ENCODE measurements at places on chromosomes 2 and 18.

- DNase-seq = no peak
Observed at GRCh38 chr2:193837111-193837738, 1642.5 kb upstream of the TMEFF2 start.

DNA sequence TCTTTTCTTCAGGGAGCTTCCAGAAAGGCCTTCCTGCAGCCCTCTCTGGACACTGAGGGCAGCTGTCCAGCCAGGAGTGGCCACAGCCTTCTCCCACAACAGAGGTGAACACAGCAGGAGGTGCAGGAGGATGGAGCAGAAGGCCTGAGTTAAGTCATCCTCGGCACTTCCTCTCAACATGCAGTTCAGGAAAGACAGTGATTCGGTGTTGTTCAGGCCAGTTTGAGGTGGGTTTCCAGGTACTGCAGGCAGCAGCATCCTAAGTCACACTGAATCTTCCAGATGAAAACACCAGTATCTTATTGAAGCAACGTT, 225.3 kb upstream of the PXDN start:
- DNase-seq = no peak

DNA sequence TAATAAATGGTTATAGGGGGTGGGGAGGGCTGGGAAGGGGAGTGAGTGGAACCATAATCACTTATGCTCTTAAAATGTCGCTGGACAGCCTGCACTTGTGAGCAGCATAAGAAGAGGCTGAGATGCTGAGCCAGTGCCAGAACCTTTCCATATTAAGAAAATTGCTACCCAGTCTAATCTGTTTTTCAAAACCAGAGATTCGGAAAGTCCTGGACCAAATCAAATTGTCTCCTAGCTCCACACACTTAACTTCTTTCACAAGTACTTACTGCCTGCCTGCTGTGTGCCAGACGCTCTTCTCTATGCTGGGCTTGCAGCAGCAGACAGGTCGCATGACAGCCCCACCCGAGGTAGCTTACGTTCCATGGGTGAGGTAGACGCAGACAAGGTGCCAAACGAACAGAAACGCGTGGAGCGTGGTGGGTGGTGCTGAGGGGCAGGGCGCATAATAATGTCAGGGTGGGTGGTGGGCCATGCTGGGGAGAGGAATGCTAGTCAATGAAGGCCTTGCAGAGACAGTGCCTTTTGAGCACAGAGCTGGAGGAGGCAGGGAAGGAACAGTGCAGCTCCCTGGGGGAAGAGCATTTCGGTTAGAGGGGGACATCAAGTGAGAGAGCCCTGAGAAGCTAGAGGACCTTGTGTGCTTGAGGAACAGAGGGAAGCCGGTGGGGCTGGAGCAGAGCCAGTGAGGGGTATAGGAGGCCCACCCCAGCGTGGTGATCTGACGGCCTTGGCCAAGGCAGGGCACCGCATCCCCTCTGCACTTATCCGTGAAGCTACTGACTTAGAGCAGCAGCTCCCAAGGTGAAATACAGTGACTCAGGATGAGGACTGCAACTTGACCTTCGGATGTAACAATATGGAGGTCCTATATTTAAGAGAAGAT, 123.5 kb upstream of the DAPL1 start:
- DNase-seq = no peak

GRCh38 chr18:56196495-56197225, 441.7 kb downstream of the TXNL1 start:
- no peak for DNase-seq

GRCh38 chr2:217868911-217869334, 133.9 kb downstream of the TNS1 start:
- DNase-seq = no peak

- DNase-seq = no peak
Observed at GRCh38 chr2:132426033-132426432, 9.4 kb downstream of the GPR39 start.

- DNase-seq = no peak
Observed at GRCh38 chr2:134348239-134348638, 94.4 kb downstream of the MGAT5 start.

GRCh38 chr2:19138264-19138825, 220.1 kb downstream of the OSR1 start:
- no peak for DNase-seq

DNA sequence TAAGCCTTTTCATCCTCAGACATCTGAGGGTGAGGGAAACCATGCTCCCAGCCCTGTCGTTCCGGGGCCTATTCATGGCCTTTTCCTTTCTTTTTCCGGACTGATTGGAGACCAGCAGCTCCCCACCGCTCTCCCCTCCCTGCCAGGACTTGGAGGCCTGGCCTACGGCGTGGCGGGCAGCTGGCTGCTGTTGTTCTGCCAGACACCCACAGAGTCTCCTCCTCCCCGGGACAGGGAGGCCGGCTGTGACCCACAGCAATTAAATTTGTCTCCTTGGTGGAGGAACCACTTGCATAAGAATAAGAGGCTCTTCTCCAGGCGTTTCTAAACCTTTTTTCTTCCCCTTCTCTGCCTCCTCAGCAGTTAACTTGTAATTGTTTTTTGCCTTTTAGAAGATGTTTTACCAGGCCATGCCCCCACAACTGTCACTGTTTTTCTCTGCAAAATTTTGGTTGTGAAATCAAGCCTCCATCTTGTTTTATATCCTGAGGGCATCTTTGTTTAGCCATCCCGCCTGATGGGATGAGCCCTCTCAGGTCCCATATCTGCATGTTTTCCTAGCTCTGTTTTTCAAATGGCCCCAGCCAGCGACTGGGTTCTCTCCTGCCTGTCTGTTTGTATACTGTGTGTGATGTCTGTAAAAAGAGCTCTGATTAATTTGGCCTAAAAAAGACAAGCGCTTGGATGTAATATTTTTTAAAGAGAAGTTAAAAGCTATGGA, 1060.0 kb upstream of the DDX18 start:
- DNase-seq = no peak

DNA sequence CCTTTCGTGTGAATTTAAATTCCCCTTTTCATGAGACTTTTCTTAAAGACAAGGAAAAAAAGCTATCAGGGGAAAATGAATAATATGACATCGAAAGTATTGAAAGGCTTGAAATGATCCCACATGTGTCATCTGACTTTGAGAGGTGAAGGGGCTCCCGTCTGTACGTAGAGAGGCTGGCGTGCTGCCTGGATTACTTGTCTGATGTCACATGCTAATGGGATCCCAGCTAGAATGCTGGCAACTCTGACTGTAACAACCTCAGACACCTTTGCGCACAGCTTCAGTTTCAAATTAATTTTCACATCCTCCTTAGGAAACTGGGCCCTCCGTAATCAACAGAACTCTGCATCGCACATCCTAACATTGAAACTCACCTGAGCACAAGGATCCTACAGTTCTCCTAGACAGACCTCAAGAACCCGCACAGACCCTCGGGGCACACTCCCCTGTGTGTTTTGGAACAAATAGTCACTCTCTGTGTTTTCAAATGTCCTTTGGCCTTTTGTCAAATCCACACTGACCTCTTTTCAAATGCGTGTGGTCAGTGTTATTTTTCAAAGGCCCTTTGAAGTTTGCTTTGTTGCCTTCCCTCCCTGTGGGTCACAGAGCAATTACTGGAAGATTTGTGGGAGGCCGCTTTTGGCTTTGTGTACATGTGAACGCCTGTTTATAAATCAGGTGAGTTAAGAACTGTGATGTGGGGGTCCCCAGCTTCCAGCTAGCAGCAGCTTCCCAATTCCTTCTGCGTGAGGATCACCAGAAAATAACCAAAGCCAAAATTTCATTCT, 65.9 kb downstream of the IL1R2 start:
- DNase-seq = no peak

DNA sequence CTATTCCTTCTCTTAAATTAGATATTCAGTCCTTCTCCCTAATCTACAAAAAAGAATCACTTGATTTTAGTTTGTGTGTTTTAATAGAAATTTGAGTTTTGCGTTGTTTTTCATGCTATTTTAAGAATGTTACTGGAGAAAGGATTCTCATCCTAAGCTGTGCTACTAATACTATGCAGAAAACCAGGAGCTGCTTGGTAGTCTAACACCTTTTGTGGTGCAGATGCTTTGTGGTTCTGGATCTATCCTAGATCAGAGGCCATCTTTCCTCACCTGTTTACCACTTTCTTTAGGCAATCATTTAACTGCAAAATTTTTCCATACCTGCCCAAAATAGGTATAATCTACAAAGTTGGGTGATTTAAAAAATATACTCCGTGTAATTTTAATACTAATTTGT, 823.6 kb downstream of the CPS1 start:
- no peak for DNase-seq

GRCh38 chr2:172048508-172049503, 36.5 kb upstream of the DLX1 start:
- no peak for DNase-seq

DNA sequence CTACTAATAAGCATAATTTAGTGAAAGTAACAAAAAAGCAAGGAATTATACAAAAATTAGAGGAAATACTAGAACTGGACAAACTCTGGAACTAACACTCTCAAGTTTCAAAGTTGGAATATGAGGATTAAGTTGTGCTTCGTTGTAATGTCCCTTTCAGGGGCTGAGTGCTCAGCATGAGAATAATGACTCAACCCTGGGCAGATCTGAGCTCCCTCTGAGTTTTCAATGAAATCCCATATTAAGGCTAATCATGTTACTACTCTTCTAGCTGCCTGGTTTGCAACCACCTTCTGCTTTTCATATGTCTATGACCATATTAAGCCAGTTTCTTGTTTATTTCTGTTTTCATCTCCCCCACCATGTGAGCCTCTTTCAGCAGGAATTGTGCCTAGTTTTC, 274.9 kb upstream of the LRRTM4 start:
- DNase-seq = no peak

DNA sequence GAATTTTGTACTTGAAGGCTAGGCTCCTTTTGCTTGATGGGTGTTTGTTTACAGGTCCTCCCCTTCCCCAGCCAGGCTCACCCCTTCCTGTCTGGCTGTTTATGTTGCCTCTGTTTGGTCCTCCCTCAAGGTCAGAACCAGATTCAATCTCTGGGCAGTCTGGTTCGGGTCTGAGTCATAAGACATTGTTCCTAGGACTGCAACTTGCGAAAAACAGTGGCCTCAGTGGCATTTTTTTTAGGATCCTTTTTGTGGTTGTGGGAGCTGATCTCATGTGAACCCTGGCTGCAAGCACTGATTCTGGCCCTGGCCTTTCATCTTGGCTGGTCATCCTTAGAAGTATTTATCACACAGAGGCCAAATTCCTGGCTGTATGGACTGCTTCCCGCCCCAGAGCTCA, 370.4 kb downstream of the CLIP4 start:
- no peak for DNase-seq

DNA sequence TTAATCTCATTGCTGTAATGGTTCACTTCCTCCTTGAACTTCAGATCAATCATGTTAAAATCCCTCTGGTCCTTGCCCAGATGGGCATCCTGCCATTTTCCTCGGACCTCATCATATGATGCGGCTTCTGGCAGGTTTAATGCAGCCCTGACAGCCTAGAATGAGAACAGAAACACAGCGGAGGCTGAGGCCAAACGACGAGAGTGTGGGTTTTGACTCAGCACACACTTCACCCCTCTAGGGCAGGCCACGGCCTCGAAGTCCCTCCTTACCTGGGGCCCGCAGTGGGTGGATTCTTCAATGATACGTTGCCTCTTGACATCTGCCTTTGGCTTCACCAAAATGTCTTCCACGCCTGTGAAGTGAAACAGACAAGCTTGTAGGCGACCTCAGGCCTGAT, 56.8 kb downstream of the POLR1A start:
- DNase-seq = no peak

- no peak for DNase-seq
Observed at GRCh38 chr18:10241579-10241978, 212.9 kb upstream of the APCDD1 start.

- DNase-seq = no peak
Observed at GRCh38 chr2:50611351-50611871, 420.5 kb downstream of the NRXN1 start.

DNA sequence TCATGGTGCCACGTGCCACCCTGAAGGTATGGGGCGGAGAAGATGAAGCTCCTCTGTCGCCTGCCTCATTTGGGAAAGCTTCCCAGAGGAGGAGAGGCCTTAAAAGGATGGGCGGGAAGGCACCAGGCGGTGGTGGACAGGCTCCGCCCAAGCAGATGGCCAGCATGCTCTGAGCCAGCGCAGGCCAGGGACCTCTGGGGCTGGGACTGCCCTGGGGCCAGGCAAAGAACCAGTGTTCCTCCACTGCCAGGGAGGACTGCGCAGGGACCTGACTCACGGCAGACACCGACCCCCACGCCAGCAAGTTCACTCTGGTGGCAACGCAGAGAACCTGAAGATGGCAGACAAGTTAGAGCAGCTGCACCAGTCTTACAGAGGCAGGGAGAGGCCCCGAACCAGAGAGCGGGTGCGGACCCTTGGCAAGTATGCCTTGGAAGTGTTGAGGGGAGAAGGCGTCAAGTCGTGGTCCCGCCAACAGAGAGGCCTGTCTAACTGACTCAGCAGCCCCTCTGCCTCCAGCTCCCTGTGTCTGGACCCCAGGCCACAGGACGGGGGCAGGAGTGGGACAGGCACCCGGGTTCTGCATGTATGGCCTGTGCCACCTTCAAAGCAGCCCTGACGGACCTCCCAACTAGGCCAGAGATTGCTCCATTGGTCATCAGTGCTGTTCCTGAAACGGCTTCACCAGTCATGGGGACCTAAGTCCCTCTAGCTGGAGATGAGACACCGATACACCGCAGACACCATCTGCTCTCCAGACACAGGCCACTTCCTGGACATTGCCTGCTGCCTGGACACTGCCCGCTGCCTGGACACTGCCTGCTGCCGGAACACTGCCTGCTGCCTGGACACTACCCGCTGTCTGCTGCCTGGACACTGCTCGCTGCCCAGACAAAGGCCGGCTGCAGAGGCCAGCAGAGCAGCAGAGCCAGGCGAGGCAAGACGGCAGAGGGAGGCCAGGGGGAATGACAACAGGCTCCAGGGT, 124.7 kb downstream of the HDAC4 start:
- DNase-seq = no peak

DNA sequence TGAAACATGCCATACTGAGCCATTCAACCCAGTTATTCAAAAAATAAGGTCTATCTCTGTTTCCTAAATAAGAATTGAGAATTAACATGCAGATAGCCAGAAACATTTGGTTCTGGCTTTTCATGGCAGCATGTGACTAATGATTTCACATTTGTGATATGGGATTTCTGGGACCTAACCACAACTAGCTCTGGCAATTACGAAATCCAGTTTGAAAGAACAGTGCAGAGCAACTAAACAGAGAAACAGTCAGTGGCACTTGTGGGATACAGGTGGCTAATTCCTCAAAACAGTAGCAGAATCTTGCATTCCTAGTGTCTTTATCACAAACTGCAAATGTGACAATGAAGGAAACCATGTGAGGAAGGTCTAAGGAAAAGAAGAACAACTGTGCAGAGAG, 637.8 kb upstream of the CHAC2 start:
- DNase-seq = no peak

GRCh38 chr18:54805571-54806334, 22.5 kb upstream of the RAB27B start:
- no peak for DNase-seq
